ENCODE measurements at places on chromosomes 4 and X. TPM values are rescaled to one million over a fixed set of nuclear protein-coding genes. Genes with fewer than 3 reads are reported as not detected.

GRCh38 chr4:31467781-31468180 lies 747.6 kb downstream of the PCDH7 start:
- no peak overlapping the region for H3K4me3 ChIP-seq
- H3K4me1 ChIP-seq = no peaks in the 10 kb centered on the region
- no peak for DNase-seq
- no peaks in the 10 kb centered on the region for H3K27me3 ChIP-seq

DNA sequence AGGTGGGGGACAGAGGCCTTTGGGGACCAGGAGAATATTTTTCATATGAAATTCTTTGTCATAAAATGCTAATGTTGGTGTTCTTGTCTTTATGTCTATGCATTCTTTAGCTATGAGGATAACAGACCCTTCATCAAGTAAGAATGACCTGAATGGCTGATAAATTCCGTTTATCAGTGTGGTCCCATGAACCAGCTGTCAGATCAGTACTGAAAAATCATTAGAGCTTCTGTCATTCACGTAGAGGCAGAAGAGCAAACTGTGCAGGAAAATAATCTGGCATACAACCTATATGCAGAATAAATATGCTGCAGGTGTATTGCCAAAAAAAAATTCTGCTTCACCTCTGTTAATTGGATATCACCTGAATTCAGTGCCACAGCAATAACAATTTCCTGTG lies 828.6 kb downstream of the ADGRL3 start:
- H3K27me3 ChIP-seq = no peaks in the 10 kb centered on the region
- no peak for DNase-seq
- H3K36me3 ChIP-seq = no peaks in the 10 kb centered on the region
- H3K27ac ChIP-seq = no peak overlapping the region
- no peaks in the 10 kb centered on the region for H3K4me1 ChIP-seq

- H3K27me3 ChIP-seq = no peaks in the 10 kb centered on the region
- H3K36me3 ChIP-seq = no peaks in the 10 kb centered on the region
- DNase-seq = no peak
- no peak overlapping the region for H3K4me3 ChIP-seq
- no peaks in the 10 kb centered on the region for H3K4me1 ChIP-seq
Observed at GRCh38 chr4:151486168-151486567, 77.2 kb downstream of the FHIP1A start.

GRCh38 chr4:185532293-185532692 lies 3.0 kb downstream of the PDLIM3 start:
- H3K4me1 ChIP-seq = no peaks in the 10 kb centered on the region
- no peak overlapping the region for H3K27ac ChIP-seq
- DNase-seq = no peak
- no peaks in the 10 kb centered on the region for H3K36me3 ChIP-seq

GRCh38 chr4:136731025-136731424 lies 801.3 kb downstream of the PCDH18 start:
- H3K4me1 ChIP-seq = no peaks in the 10 kb centered on the region
- H3K27me3 ChIP-seq = no peaks in the 10 kb centered on the region
- H3K36me3 ChIP-seq = no peaks in the 10 kb centered on the region
- H3K4me3 ChIP-seq = no peak overlapping the region

GRCh38 chr4:132662456-132662855 lies 486.6 kb upstream of the PCDH10 start:
- no peaks in the 10 kb centered on the region for H3K27me3 ChIP-seq
- H3K4me3 ChIP-seq = no peak overlapping the region
- H3K27ac ChIP-seq = no peak overlapping the region

DNA sequence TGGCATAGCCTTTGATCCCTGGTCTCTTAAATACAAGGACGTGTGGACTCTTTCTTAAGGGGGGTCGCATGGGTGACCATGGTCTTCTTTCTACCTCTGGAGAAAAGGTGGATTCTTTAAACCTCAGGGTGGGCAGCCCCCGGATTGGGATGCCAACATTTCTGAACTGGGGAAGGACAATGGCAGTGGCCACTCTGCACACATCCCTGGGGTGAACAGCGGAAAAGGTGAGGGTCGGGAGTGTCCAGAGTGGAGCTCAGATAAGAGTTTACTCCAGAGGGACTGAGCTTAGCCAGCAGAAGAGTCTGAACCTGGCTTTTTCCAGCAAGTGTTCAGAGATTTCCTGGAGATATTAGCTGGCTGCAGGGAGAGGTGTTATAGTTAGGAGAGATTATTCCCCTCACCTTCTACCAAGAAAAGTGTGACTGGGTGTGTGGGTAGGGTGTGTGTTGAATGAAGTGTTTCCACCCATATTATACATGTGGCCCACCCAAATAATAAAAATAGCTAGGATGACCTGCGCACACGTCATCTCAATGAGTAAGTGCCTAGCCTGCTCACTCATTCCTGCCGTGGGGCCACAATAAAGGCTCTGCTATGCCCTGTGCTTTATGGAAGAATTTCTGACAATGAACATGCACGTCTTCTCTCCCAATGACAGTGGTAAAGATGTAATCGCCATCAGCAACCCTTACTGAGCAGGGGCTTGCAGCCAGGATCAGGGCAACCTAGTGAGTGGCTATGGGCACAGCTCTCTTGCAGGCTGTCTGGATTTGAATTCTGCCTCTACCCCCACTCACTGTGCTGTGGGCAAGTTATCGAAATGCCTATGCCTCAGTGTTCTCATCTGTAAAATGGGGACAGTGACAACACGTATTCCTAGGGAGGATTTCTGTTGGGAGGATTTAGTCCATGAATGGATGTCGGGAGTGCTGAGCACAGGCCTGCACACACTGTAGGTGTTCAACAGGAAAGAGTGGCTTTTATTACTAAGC lies 76.6 kb downstream of the SLC2A9 start:
- no peaks in the 10 kb centered on the region for H3K36me3 ChIP-seq
- no peak for DNase-seq
- no peak overlapping the region for H3K4me3 ChIP-seq
- no peaks in the 10 kb centered on the region for H3K27me3 ChIP-seq

GRCh38 chrX:39904816-39905537 lies 192.8 kb downstream of the BCOR start:
- no peaks in the 10 kb centered on the region for H3K27me3 ChIP-seq
- H3K36me3 ChIP-seq = no peaks in the 10 kb centered on the region
- no peak overlapping the region for H3K27ac ChIP-seq
- H3K4me1 ChIP-seq = peaks cover 19% of the 10 kb centered on the region

DNA sequence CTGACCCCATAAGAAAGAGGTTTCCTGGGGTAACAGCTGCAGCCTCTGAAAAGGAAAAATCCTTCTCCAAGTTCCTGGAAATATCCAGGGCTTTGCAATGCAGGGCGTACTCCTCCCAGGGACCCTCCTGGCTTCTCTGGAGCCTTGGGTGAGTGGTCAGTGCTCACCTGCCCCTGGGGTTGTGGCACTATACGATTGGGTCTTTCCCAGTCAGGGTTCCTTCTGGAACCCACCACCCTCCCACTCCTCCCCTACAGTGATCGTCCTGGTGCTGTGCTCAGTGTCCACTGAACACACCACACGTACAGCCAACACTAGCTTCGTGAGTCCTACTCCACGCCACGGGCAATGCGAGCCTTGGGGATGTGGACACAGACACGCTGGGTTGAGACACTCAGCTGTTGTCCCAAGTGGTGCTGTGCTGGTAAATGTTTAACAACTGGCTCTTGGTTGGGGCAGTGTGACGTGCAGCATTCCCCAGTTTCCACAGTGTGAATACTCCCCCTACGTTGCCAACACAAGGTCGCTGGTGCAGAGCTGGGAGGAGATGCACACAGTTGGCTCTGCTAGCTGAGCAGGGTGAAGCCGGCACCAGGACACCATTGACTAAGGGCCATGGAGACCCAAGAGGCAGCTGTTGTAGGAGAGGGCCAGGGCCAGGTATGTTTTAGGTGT lies 65.4 kb downstream of the HTRA3 start:
- H3K4me1 ChIP-seq = no peaks in the 10 kb centered on the region
- H3K36me3 ChIP-seq = no peaks in the 10 kb centered on the region
- H3K4me3 ChIP-seq = no peak overlapping the region

DNA sequence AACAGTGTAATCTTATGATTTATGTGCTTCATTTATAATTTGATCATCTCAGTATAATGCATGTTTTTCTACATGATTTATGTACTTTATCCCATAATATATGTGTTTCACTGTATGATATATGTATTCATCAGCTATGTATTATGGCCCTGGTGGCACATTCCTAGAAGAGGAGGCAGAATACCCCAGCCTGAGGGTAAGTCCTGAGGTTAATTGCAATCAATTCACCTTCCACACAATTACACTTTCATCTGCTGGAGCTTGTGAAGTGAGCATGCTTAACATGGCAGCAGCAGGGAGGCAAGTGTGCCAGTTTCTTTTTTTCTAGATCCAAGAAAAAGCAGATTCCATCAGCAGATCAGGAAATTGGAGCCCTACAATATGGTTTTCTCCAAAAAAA lies 81.2 kb downstream of the CXXC4 start:
- DNase-seq = no peak
- H3K36me3 ChIP-seq = no peaks in the 10 kb centered on the region
- no peaks in the 10 kb centered on the region for H3K4me1 ChIP-seq
- H3K27me3 ChIP-seq = no peaks in the 10 kb centered on the region
- no peak overlapping the region for H3K27ac ChIP-seq

GRCh38 chr4:57465321-57466056 lies 355.3 kb upstream of the IGFBP7 start:
- H3K27me3 ChIP-seq = no peaks in the 10 kb centered on the region
- no peaks in the 10 kb centered on the region for H3K36me3 ChIP-seq
- no peaks in the 10 kb centered on the region for H3K4me1 ChIP-seq

- H3K27me3 ChIP-seq = no peaks in the 10 kb centered on the region
- H3K4me3 ChIP-seq = no peak overlapping the region
- DNase-seq = no peak
- H3K4me1 ChIP-seq = no peaks in the 10 kb centered on the region
- no peaks in the 10 kb centered on the region for H3K36me3 ChIP-seq
Observed at GRCh38 chr4:147134536-147135210, 189.0 kb upstream of the TTC29 start.

DNA sequence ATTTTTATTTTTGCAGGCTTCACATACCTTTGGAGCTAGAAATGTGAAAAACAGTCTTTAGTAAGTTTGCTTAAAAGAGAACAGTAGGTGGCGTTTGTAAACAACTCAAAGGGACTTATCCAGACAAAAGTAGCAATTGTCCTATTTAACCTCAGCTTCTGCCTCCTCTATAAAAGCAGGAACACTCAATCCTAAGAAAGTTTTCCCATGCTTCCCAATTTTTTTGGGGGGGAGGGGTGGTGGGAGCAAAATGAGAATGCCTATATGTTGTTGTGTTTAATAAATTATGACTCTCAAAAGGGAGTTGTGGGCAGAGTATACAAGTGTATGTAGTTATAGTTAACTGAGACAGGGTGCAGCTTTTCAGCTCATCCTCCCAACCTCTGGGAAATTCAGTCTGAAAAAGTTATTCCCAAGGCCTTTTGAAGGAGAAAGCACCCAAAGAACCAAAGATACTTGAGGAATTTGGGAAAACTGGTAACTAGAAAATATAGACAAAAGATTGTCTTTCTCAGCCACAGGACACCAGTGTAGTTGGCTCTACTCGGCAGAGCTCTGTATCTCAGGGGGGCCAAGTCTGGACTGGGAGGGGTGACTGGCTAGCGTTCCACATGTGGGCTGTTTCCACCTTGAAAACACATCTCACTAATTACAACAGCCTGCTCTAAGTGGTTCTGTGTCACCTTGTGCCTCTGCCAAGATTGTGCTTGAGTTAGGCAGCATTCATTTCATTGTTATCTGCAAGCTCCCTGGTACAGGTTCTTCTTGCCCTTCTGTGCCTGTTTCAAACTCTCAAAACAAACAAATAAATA lies 2.8 kb downstream of the SFRP2 start:
- H3K4me3 ChIP-seq = no peak overlapping the region

GRCh38 chr4:178174756-178175155 lies 732.5 kb upstream of the AGA start:
- no peaks in the 10 kb centered on the region for H3K36me3 ChIP-seq
- H3K4me1 ChIP-seq = no peaks in the 10 kb centered on the region
- no peak overlapping the region for H3K27ac ChIP-seq
- no peak for DNase-seq

- no peaks in the 10 kb centered on the region for H3K27me3 ChIP-seq
- H3K36me3 ChIP-seq = no peaks in the 10 kb centered on the region
- no peak overlapping the region for H3K4me3 ChIP-seq
- H3K27ac ChIP-seq = no peak overlapping the region
Observed at GRCh38 chr4:140219567-140219966, 65.6 kb upstream of the MAML3 start.

DNA sequence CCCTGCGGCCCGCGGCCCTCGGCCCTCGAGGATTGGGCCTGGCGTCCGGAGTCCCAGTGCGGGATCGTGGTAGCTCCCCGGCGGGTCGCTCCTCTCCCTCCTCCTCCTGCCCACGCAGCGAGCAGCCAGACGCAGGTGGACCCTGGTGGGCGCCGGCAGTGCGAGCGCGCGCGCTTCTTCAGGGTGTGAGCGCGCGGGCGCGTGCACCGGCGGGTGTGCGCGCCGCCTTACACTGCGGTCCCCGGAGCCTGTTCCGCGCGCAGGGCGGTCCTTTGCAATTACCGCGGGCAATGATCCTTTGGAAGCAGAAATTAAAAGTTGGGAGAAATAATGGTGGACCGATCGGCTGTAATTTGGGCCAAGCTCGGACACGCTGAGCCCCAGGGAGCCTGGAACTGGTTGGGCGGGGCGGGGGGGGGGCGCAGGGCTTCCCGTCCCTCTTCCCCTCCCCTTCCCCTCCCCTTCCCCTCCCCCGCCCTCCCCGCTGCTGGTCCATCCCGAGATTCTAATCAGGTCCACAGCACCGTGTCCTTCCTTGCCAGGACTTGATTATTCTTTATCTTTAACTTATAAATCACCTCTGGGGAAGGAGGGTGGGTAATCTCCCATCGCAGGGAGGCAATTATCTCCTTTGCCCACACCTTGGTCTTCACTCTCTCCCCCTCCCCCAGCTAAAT lies 1.6 kb upstream of the NKX1-1 start:
- no peaks in the 10 kb centered on the region for H3K4me1 ChIP-seq
- H3K36me3 ChIP-seq = no peaks in the 10 kb centered on the region
- DNase-seq = no peak
- H3K27me3 ChIP-seq = peaks cover 97% of the 10 kb centered on the region
- no peak overlapping the region for H3K4me3 ChIP-seq

The SPCS3 gene
- total RNA-seq = 118 TPM

The SPACA5 gene
- total RNA-seq = not detected

The CDKN2AIP gene
- 20.6 TPM for total RNA-seq

The MTNR1A gene
- 1.2 TPM for total RNA-seq

The RBM46 gene
- total RNA-seq = not detected

The MPC1L gene
- not detected for total RNA-seq

The UCP1 gene
- 0.22 TPM for total RNA-seq
